GM23248 (cell line): ENCODE measurements at places on chromosomes 7 and 10. TPM values are rescaled to one million over a fixed set of nuclear protein-coding genes. Genes with fewer than 3 reads are reported as not detected.

AOAH gene
- total RNA-seq = not detected in 2 replicates

PPP2R2D gene
- total RNA-seq = 14.7 and 26.2 TPM in 2 replicates

ASAH2 gene
- 3.5 TPM in 1 of 2 replicates, not detected in the other for total RNA-seq

TDRD1 gene
- total RNA-seq = not detected in 2 replicates

ANKRD61 gene
- total RNA-seq = not detected in 2 replicates

GPER1 gene
- total RNA-seq = 3.4 and 6.7 TPM in 2 replicates

ARL5B gene
- 10.7 and 11.8 TPM in 2 replicates for total RNA-seq

PIK3AP1 gene
- not detected in 2 replicates for total RNA-seq

EEF1AKMT2 gene
- 19.6 and 24.0 TPM in 2 replicates for total RNA-seq

ANKRD7 gene
- 0.25 TPM in 1 of 2 replicates, not detected in the other for total RNA-seq

PPP1R17 gene
- total RNA-seq = not detected in 2 replicates

GSTO2 gene
- total RNA-seq = 1.1 and 8.7 TPM in 2 replicates

GBX1 gene
- total RNA-seq = not detected in 2 replicates

ZNF800 gene
- 16.9 and 19.9 TPM in 2 replicates for total RNA-seq
